ENCODE measurements at places on chromosomes 12 and 14.

GRCh38 chr14:76257111-76257803 is 105.5 kb downstream of the GPATCH2L start:
- DNase-seq = no peak

- DNase-seq = no peak
Observed at GRCh38 chr12:129614221-129614885, 289.5 kb downstream of the TMEM132D start.

DNA sequence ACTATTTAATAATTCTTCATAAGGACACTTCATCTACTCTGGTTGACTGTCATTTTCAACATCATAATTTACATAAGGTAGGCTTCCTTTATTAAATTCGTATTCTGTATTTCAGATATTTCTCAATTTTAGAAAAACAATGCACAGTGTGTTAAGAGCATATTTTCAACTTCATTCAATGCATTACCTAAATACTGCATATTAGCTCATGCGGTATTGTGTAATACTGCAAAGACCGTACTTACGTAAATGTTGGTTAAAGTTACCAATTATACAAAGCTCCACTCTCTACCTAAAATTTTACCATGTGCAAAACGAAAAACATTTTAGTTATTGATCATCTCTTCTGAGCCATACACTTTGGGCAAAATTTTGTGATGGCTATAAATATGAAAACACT is 62.8 kb downstream of the EXOC5 start:
- no peak for DNase-seq

DNA sequence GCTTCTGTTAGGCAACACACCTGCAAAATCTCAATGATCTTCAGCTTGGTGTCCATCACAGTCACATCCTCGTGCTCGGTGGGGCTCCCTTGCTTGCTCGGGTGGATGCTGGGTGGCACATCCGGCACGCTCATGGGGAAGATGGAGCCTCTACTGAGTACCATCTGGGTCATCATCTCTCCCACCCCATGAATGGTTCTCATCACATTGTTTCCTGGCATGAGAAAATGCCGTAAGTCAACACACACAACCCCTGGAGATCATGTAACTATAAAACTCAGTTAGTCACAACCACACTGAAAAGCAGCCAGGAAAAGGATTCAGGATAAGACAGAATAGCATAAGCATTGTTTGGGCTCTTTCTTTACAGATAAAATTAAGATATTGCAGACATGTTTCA is 201.1 kb downstream of the ITPR2 start:
- no peak for DNase-seq

GRCh38 chr14:68081489-68081888 is 261.9 kb downstream of the RAD51B start:
- no peak for DNase-seq

GRCh38 chr12:49706351-49707127 is 666 bp downstream of the FMNL3 start:
- DNase-seq = peak; percentile 24
